SK-MEL-5 (cell line): ENCODE measurements at places on chromosomes 3 and 15.

DNA sequence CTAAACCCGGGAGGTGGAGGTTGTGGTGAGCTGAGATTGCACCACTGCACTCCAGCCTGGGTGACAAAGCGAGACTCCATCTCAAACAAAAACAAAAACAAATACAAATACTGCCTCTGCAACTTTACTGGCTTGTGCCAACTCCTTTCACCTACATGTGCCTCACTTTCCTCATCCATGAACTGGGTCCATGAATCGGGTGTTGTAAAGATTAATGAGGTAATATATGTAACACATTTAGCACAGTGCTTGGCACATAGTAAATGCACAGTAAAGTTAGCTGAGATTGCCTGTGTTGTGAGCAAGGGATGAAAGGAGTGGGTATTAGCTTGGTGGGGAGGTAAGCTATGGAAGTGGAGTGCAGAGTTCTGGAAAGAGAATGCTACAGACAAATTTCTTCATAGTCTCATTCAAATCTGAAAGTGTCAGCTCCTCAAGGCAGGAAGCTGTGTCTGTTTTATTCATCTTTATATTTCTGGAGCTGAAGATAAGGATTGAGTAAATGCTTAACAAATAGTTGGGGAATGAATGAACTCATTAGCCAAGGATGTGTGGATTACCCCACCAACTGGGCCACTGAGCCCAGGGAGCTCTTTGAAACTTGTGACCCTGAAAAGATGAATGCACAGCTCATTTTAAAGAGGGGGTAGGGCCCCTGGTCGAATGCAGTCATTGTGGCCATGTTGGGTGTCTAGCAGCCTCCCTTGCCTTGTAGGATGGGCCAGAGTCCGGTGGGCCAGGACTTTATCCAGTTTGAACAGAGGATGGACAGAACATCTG lies 7.7 kb upstream of the CDCP1 start:
- DNase-seq: peak; percentile 48

DNA sequence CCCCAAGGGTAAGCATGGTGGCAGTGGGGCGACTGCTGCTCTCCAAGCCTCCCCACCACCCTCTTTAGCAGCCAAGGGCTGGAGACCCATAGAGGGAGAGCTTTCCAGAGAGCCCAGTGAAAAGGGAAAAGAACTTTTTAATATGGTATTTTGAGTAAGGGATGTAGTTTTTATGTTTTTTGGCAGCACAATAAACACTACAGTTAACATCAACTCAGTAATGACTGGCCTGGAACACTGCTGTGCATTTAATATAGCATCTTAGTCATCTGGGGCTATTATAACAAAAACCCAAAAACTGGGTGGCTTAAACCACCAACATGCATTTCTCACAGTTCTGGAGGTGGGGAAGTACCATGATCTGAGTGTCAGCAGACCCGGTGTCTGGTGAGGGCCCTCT lies 495.8 kb downstream of the GABRG3 start:
- no peak for DNase-seq

GRCh38 chr15:77225088-77225487 lies 154.2 kb upstream of the TSPAN3 start:
- no peak for DNase-seq

DNA sequence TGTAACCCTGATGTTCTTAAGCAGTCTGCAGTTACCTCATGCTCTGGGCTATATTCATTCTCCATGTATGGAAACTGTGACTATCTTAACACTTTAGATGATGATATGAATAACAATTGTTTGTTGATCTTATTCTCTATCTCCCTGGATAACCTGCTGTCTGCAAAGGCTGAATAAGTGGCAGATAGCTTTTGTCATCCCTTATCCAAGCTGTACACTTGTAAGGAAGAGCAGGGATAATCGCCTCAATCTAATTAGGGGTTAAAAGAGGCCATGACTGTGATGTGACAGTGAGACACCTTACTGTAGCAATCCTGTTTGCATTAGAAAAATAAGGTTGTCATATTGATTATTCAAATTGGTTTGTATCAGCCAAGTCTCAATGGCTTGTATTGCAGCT lies 123.9 kb downstream of the RSRC1 start:
- DNase-seq: no peak

- DNase-seq: peak; percentile 40
Measured at GRCh38 chr15:73851689-73852088, 21.7 kb upstream of the TBC1D21 start.

DNA sequence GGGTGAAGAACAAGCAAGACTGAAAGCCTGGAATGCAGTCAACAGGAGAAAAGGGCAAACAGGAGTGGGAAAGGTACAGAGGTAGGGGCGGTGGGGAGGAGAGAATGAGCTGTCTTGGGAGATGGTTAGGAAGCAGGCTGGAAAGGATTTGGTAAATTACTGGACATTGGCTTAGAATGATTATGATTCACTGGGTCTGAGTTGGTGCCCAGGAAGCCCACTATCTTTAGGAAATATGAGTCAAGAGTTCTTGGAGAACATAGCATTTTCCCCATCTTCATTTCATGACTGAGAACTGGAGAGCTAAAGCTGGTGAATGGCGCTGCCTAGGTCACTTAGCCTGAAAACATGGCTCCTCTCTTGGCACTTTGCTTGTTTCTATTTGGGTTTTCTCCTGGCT lies 74.7 kb upstream of the C3orf80 start:
- no peak for DNase-seq

DNA sequence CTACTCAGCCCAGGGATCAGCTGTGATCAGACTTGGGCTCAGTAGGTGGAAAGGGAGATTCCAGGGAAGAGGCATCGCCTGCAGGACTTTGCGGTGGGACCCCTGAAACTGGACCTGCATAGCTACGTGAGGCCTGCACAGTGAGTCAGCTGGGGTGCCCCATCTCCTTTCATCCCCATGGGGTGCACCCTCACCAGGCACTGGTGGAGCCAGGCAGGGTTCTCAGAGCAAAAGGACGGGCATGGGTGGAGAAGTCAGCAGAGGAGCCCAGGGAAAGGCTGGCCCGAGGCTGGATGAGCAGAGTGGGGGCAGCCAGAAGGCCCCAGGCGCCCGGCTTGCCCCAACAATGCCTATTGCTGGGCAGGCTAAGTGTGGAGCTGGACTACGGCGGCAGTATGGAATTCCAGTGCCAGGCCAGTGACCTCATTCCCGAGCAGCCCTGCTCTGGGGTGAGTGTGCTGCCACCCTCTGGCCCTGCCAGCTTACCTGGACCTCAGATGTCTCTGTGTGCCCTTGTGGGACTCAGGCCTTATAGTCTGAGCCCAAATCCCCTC lies 19.7 kb downstream of the ACAA1 start:
- DNase-seq: peak; percentile 21

DNA sequence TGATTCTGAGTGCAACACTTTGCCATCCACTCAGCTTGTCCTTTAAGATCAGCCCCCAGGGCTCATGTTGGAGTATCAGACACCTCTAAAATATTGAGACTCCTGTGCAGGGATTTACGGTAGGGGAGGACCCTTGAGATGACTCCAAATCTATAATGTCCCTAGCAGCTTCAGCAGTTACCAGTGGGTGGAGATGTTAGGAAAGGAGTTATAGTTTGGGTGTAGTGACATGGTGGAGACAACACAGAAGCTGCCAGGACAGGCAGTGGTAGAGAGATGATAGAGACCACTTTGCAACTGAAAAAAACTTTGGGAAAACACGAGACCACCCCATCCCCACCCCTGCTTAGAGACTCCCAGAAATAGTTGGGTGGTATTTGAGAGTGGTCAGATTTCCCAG lies 43.3 kb upstream of the GSK3B start:
- DNase-seq: peak; percentile 17

DNA sequence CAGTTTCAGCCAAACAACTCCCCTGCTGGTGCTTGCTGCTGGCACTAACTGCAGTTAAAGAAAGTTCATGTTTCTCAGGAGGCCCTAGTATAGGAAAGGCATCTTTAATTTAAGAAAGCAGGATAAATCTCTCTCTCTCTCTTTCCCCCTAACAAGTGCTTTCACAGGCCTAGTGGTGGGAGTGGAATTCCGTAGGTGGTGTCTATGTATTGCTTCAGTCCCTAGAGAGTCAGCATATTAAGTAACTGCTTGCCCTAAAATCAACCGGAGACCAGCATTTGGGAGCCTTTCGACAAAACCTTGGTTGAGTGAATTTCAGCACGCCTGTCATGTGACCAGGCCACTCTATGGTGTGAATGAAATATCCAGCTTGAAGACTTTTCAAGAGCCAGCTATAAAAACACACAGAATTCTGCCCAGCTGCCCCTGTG lies 169.2 kb upstream of the TGFBR2 start:
- peak; percentile 16 for DNase-seq

DNA sequence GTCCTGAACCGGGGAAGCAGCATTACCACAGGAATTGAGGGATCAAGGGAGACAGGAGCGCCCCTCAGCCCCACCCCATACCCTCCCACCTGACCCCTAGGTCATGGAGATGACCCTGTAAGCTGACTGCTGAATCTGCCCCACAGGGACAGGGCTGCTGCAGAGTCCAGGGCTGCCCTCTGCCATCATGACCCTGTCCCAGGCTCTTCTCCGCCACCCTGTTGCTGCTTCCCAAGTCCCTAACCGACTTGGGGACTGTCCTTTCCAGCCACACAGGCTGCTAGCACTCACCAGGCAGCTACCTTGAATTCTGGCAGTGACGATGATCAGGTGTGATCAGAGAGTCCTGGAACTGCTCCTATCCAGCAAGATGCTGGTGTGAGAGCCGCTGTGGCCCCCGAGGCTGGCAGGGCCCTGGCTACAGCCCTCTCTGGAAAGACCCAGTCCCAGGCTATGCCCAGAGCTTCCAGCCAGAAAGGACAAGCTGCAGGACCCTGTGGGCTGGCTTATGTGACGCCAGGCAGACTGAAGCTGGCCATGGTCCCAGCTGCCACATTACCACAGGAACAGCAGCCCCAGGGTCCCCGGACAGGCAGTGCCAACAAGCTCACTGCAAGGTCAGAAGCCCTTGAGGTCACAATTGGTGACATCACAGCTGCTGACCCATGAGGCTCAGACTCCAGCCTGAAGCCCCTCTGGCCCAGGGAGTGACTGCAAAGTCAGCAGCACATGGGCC lies at the start of gene C3orf22:
Gene C3orf22 (minus strand): TSS at position 597 of the 736 bp plus-strand sequence. CDS start 5,542 bp downstream, outside the sequence.
- no peak for DNase-seq

GRCh38 chr15:101353240-101353639 lies 58.2 kb upstream of the SNRPA1 start:
- DNase-seq: no peak

GRCh38 chr3:42975955-42976354 lies 3.2 kb upstream of the GASK1A start:
- DNase-seq: no peak

GRCh38 chr3:142987080-142987700 lies 14.2 kb upstream of the U2SURP start:
- peak; percentile 67 for DNase-seq
